Aorta (tissue), 5 donors: ENCODE measurements at places on chromosomes 6 and 20. TPM values are rescaled to one million over a fixed set of nuclear protein-coding genes. Genes with fewer than 3 reads are reported as not detected.

Gene TSPYL1
- total RNA-seq: 78.0 TPM

DNA sequence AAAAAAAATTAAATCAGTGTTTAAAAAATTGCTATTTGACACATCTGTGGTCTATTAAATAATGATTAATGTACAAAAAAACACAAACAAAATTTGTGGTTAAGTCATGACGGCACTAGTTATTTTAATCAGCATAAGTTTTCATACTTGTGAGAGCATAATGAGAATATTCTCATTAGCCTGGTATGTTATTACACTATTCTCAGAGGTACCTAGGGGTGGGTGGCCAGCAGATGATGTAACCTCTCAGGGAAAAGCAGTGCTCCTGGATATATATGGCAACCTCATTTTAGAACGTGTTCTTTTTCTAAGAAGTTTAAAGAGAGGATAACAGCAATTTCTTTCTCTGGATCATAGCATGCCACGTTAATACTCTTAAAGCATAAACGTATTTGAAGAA is 109.2 kb downstream of the GJA1 start:
- no peaks in the 10 kb centered on the region for H3K36me3 ChIP-seq
- H3K27me3 ChIP-seq: no peaks in the 10 kb centered on the region
- peaks cover 2% of the 10 kb centered on the region for H3K4me1 ChIP-seq
- H3K27ac ChIP-seq: no peak overlapping the region
- no peak for DNase-seq

DNA sequence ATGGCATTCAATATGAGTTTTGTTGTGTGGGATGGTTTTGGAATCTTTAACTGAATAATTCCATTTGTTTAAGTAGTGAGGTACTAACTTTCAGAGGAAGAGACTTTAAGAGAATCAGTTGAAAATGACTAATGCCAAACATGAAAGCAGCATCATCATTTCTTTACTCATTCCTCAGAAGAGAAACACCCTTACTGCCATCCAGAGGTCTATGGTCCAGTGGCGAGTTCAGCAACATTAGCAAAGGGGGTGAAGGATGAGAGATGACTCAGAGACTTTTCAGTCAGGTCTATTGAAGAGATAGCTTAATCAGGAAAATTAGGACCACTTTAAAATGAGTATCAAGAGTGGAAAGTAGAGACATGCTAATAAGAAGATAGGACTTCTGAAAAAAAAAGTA is 118.8 kb downstream of the COL19A1 start:
- H3K4me1 ChIP-seq: no peaks in the 10 kb centered on the region
- H3K4me3 ChIP-seq: no peak overlapping the region
- H3K36me3 ChIP-seq: no peaks in the 10 kb centered on the region
- H3K27me3 ChIP-seq: no peaks in the 10 kb centered on the region
- H3K27ac ChIP-seq: no peak overlapping the region
- DNase-seq: no peak

DNA sequence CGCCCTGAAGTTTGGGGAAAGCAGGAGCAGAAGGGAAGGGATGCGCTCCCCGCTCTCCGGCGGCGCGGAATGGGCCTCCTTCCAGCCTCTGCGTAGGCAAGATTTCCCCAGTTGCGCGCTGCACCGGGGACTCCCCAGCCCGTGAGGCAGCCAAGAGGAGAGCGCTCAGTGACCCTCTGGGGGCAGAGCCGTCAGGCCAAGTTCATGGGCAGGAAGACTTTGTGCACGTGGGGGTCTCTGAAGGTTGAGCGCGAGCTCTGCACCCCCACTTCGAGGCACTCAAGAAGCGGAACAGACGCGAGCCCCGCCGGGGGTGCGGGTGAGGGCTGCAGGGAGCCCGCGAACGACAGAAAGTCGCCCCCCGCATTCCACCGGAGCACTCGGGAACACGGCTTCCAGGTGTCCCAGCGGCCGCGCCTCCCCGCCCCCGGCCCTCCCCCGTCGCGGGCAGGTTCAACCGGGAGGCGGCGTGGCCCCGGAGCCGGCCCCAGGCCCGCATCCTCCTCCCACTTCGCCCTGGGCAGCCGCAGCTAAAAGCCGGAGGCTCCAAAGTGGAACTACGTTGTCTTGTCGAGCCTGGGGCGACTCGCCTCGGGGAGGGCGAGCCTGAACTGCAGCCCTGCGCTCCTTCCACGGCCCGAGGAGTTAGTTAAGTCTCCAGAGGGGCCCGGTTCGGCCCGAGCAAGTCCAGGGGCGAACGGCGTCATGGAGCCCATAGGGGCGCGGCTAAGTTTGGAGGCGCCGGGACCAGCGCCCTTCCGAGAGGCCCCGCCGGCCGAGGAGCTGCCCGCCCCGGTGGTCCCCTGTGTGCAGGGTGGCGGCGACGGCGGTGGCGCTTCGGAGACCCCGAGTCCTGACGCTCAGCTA is at the start of gene PPP1R3G:
Gene PPP1R3G, plus strand, starts transcription at position 561 of the 867 bp plus-strand sequence. Its CDS starts 145 bp downstream, at position 706.
- no peaks in the 10 kb centered on the region for H3K27me3 ChIP-seq
- peak within 1 kb of the TSS; percentile 21 for H3K27ac ChIP-seq
- no peaks in the 10 kb centered on the region for H3K36me3 ChIP-seq
- no peaks in the 10 kb centered on the region for H3K4me1 ChIP-seq

DNA sequence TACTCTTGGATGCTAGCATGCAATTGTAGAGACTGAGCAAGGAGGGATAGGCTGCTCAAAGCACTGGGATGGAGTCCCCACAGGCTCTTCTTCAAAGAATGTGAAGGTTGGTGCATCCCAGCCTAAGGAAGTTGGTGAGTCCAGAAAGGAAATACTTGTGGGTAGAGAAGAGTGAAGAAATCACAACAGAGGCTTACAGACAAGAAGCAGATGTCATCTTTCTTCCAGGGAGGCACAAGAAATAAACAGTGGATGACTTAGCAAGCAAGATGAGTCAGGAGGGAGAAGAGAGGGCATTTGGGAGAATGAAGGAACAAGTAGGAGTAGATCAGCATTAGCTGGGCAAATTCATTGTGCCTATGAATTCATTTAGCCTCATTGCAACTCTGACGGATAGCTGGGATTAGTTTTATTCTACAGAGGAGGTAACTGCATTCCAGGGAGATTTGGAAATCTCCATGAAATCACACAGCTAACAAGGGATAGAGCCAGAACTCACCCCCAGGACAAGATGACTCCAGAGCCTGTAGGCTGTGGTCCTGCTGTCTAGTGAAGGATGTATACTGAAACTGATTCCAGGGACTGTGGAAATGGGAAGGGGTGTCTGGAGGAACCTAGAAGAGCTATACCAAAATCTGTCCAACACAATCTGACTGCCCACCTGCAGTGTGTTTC is 125.8 kb upstream of the SPTLC3 start:
- H3K27ac ChIP-seq: no peak overlapping the region
- no peaks in the 10 kb centered on the region for H3K4me1 ChIP-seq
- H3K27me3 ChIP-seq: no peaks in the 10 kb centered on the region
- DNase-seq: no peak
- H3K36me3 ChIP-seq: no peaks in the 10 kb centered on the region

DNA sequence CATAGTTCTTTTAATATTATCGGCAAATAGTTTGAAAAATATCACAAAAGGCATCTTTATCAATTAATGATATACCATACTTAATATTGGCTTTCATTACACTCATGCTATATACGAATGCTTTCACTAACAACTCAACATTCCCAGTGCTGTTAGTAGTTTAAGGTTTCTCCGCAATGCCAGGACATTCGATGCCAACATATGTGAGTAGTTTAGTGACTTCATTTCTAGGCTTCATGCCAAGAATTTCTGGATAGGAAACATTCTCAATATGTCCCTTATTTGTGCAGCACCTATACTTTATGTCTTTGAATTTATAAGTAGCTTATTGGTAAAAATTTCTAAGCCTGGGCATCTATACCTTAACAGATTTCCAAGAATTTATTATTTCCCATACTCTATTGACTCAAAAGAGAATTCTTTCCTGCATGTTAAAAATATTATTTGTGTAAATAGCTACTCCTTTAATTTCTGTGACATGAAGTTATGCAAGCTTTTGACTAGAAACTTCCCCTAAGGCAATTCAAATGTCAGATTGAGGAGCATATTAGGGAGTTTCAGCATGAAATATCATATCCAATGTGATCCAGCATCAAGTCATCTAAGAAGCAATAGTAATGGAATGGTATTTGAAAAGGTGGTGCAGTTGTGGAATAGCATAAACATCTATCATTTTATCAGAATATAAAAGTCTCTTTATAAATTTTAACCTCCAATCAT is 236.0 kb upstream of the STXBP5 start:
- DNase-seq: no peak
- H3K4me3 ChIP-seq: no peak overlapping the region
- H3K27me3 ChIP-seq: no peaks in the 10 kb centered on the region
